ENCODE measurements at places on chromosomes 7 and 10.

GRCh38 chr7:103705542-103705941 lies 259.5 kb upstream of the SLC26A5 start:
- DNase-seq = no peak

GRCh38 chr10:3869036-3869435 lies 84.0 kb upstream of the KLF6 start:
- no peak for DNase-seq

DNA sequence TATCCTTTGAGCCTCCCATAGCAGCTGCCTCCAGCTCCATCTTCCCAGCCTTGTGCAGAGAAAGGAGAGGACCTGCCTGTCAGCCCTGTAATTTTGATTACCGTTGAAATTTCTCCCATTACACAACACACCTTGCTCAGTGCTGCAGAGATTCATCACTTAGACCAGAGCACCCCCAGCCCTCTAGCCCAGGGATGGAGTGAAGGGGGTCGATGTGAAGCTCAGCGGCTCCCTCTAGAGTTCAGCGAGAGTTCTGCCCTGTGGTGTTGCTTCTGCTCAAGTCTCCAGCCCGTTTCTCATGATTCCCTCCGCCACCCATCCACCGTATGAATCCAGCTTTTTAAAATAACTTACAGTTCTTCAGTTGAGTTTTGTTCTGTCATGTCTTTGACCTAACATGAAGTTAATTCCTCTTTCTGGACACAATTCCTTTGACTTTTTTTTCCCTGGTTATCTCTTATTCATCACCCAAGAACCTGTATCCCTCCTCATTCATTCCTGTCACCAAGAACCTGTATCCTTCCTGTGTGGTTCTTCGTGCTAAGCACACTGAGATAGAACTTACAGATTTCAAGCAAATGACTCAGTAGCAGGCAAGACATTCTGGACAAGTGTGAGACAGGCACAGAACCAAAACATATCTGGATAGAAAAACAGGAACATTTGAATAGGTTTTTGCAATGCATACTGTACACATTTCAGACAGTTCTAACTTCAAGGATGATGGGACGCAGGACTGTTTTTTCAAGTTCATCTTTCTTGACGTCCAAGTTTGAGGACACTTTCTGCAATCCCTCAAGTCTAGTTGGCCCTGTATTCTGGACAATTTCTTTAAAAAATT lies 35.0 kb upstream of the ZNF32 start:
- no peak for DNase-seq

DNA sequence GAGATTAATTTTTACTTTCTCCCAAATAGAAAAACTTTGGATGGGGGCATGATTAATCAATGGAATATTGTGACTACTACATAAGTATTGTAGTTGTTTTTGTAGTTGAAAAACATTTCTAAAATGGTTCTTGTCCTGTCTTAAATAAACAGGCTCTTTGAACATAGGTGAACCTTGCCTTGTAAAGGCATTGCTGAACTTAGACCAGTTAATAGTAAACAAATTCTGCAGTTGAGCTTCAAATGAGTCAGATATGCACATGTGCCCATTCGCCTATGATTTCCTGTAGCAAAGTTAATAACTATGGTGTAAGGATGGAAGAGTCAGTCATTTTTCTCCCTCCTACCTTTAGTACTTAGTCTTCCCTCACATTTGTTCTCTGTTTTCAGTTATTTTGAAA lies 22.6 kb downstream of the CUTC start:
- DNase-seq = no peak

GRCh38 chr7:132486274-132486610 lies 90.0 kb downstream of the PLXNA4 start:
- no peak for DNase-seq

DNA sequence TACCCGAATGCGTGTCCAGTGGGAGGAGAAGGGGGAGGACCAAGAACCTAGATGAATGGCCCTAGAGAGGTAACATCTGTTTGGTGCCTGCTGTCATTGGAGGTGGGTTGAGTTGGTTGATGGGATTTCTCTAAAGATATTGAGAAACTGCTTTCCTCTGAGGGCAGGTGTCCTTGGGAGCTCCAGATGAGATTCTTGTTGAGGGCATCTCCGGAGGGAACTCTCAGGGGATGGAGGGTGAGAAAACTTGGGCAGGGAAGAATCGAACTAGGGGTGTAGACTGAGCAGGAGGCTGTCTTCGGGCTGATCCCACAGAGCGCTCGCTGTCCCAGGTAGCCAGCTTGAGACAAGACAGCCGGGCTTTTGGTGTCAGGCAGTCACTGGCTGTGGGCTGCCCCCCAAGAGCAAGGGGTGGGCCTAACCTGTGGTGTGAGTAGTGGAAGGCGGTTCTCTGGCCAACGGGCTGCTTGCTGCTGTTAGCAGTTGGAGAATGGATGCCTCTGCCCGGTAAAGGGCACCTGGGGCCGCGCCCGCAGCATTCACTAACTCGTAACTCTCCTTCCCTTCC lies 3.7 kb downstream of the IRF5 start:
- no peak for DNase-seq

GRCh38 chr10:87541114-87541513 lies 36.4 kb downstream of the MINPP1 start:
- no peak for DNase-seq

- DNase-seq = no peak
Measured at GRCh38 chr10:52053497-52053896, 260.6 kb upstream of the DKK1 start.

- no peak for DNase-seq
Measured at GRCh38 chr7:40327873-40328272, 193.1 kb downstream of the SUGCT start.
